NCI-H2107 (cell line): ENCODE measurements at places on chromosomes 4 and X.

GRCh38 chr4:76736414-76736813, 161.5 kb downstream of the SOWAHB start:
- no peak for DNase-seq

GRCh38 chrX:149829751-149830191, 48.0 kb downstream of the MAGEA9 start:
- no peak for DNase-seq

GRCh38 chr4:122602277-122603142, 18.4 kb downstream of the IL21 start:
- no peak for DNase-seq

GRCh38 chr4:130183766-130184165, 1087.8 kb downstream of the C4orf33 start:
- DNase-seq = no peak

DNA sequence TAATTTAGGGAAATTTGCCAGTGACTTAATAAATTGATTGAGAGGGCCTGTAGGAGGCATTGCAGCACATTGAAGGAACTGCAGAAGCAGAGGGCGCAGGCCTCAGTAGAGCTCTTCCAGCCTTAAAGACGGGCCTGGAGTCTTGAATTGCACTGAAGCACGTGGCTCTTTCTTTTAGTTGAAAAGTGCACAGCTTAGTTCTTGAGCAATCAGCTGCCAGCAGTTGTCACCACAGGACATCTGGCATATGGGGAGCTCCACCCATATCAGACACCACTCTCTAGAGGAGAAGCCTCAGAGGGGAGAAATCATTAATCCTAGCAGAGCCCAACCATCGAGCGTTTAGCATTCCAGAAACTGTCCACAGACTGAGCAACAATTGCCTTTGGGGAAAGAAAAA, 16.0 kb upstream of the FGF16 start:
- DNase-seq = no peak

DNA sequence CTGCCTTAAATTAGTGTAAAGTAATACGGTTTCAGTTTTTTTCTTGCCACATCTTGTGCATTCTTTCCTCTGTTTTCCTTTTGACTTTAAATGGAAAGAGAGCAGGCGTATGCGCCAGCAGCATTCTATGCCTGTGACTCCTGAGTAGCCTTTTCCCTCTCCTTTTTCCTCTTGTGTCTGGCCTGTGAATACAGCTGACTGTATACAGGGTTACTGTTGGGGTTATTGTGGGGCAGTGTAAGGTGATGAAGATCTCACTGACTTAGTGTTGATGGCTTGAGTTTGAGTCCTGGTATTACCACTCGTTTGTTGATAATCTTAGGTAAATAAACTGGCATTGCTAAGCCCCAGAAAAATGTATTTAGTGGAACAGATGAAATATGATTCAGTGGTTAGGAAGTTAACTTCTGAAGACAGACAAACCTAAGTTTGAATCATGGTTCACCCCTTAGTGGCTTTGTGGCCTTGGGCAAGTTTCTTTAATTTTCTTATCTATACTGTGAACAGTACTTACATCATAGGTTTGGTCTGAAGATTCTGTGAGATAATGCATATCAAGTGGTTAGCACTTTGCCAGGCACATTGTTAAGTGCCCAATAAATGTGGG, 105.1 kb downstream of the FNIP2 start:
- no peak for DNase-seq

GRCh38 chrX:56033495-56034180, 198.5 kb upstream of the KLF8 start:
- DNase-seq = no peak

DNA sequence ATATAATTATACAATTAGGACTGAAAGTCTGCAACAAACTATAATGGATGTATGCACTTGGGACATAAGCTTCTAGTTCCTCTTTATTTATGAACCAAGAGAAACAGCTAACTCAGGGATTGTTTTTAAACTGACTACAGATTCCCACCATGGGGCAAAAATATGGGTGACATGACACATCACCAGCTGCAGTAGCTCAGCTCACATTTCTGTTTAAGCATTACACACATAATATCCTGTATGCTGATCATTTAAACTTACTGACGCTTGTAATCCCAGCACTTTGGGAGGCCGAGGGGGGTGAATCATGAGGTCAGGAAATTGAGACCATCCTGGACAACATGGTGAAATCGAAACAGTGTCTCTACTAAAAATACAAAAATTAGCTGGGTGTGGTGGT, 11.5 kb downstream of the FGB start:
- DNase-seq = no peak

DNA sequence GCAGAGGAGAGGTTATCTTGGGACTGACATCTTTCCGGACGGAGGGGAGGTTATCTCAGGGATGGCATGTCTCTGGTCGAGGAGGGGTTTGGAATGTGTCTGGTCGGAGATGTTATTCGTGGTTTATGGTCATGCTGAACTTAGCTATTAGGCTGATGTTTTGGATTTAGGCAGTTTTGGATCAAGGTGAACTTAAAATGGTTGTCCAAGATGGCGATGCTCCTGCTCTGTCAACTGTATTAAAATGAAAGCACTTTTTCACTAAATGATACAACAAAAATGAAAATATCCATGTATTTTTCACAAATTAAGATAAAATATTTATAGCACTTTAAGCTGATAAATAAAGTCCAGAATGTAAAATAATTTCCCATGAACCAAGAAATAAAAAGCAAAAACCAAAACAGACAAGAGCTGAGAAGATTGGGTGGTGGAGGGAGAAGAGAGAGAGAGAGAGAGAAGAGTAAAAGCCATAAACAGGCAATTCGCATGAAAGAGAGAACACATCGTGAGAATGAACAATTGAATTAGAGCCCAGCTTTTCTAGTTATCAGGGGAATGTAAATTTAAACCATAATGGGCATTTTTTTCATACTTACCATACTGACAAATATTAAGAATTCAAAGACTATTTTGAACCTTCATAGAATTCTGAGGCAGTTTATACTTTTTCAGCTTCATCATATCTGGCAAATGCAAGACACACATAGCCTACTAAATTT, 2236.0 kb upstream of the AGA start:
- no peak for DNase-seq

DNA sequence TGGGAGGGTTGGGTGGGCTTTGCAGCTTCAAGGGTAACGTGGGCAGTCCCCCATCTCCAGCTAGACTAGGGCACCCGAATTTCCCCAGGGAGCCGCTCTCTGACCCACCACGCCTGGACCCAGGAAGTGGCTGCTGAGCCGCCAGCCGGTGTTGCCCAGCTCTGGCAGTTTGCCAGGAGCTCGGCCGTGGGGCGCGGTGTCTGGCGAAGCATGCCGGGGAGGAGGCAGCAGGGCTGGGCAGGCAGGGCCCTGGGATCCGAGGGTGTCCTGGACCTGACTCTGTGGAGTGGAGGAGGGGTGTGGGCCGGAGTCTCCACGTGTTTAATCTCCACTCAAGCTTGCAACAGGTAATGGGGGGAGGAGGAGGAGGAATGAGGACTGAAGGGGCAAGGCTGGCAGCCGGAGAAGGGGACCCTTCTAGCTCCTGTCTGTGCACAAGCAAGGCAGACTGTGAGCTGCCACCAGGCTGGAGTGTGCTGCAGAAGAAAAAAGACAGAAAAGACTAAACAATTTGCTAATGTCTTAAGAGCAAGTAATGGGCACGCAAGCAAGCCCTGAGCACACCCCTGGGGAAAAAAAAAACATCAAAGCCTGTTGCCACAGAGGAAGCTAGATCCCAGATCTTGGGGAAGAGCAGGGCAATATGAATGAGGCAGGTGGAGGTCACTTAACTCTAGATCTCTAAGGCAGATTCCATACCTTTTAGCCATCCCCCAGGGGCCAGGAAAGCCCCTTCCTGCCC, 2.4 kb downstream of the LONRF3 start:
- no peak for DNase-seq

DNA sequence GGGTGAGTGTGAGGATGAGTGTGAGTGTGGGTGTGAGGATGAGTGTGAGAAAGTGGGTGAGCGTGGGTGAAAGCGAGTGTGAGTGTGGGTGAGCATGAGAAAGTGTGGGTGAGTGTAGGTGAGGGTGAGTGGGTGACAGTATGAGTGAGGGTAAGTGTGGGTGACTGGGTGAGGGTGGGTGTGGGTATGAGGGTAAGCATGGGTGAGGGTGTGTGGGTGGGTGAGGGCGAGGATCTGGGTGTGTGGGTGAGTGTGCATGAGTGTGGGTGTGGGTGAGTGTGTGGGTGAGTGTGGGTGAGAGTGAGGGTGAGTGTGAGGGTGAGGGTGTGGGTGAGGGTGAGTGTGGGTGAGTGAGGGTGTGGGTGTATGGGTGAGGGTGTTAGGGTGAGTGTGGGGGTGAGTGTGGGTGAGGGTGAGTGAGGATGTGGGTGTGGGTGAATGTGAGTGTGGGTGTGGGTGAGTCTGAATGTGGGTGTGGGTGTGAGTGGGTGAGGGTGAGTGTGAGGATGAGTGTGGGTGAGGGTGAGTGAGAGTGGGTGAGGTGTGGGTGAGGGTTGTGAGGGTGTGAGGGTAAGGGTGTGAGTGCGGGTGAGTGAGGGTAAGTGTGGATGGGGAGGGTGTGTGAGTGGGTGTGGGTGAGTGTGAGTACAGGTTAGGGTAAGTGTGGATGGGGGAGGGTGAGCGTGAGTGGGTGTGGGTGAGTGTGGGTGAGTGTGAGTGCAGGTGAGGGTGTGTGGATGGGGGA, 48.9 kb downstream of the ING2 start:
- no peak for DNase-seq

- no peak for DNase-seq
These were observed 415 bp downstream of the SHISA3 start for GRCh38 chr4:42397635-42398170.

DNA sequence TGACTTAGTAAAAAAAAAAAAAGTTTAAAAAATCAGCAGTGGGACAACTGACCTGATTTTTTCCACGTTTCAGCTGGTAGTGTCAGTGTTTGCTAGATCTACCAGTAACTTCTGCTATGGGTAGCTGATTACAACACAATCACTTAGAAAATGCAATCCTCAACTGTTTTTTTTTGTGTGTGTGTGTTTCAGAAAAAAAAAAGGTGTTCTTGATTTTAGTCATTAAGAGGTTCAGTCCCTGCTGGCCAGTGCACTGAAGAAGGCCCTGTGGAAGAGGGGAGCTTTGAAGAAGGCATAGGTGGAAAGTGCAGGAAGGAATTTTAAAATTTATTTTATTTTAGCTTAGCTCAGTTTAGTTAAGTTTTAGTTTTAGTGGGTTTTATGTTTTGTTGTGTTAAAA, 46.9 kb downstream of the SH2D1A start:
- DNase-seq = no peak

DNA sequence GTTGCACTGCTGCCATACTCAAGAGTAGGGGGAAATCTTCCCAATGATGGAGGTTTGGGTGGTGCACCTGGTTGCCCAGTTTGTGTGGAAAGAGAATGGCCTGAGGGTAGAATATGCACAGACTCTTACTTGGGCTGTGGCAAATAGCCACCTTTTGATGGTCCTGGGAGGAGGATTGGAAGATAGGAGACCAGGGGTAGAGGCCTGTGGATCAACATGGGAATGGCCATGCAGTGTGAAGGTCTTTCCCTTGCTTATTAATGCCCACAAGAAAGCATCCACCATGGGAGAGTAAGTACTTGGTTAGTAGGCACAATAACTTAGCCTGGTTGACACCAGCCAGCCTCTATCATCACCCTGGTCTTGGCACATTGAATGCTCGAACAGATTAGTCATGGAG, 156.8 kb upstream of the LEF1 start:
- no peak for DNase-seq

DNA sequence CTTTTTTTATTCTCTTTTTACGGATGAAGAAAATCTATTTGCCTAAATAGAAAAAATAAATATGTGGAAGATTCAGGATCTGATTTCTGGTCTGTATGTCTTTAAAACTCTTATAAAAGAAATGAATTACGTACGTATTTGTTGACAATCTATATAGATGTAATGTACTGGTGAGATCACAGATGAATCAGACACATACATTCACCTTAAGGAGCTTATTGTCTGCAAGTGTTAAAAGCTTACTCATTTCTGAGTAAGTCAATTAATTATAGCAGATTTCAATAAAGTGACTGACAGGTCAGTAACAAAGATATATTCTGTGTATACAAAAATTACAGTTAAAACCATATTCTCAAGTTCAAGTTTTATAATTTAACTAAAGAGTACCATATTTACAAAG, 66.6 kb upstream of the NAF1 start:
- no peak for DNase-seq

- DNase-seq = no peak
These were observed 44.9 kb upstream of the GPRIN3 start for GRCh38 chr4:89352541-89352940.

DNA sequence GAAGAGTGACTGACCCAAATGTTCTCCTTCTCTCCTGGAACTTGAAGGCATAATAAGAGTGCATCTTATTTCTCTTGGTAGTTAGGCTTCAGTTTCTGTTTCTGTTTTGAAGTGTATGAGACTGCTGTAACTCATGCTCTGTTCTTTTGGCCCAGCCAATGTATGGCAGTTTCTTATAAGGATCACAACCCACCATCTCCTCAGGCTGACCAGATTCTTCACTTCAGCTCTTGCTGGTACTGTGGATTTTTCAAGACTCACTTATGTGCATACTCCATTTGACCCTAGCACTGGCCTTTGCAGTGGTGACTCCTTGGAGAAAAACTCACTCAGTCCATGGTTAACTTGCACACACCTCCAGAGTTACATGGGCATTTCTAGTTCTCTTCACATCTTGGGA, 9.6 kb upstream of the YTHDC1 start:
- DNase-seq = no peak

DNA sequence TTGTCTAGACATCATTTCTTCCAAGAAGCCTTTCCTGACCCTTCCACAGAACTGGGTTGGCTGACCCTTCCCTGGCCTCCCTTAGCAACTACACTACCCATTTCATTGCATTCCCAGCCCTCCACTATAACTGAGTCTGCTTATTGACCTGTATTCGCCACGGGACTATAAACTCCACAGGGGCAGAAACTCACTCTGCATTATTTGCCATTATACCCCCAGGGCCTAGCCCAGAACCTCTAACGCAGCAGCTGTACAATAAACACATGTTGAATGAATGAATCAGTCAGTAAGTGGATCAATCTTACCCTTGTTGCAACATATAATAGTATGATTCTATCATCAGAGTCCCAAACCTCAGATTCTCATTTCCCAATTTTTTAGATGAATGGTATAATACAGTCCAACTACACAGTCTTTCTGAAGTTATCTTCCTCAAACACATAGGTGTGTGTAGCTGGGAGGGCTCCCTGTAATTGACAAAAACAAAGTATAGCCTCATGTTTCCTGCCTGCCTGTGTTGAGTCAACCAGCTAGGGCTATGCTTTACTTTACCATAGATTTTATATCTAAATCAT, 209.3 kb downstream of the CHIC2 start:
- no peak for DNase-seq

DNA sequence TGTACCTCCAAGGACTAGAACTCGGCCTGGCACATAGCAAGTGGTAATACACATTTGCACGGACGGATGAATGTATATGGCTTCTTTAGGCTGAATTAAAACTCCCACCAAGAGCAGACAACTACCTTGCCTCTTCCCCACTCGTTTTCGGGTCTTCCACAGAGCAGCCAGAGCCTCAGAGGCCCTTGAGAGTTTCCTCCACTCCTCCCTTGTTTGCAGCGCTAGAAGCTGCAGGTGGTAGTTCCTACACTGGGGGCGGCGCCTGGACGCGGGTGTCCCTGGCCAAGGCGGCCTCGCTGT, 10.2 kb upstream of the INTU start:
- no peak for DNase-seq

GRCh38 chrX:39758791-39759525, 338.8 kb downstream of the BCOR start:
- no peak for DNase-seq
